ENCODE measurements at places on chromosomes 7 and 10.

- no peak overlapping the region for H3K4me3 ChIP-seq
- H3K27ac ChIP-seq = no peak overlapping the region
- DNase-seq = no peak
- H3K27me3 ChIP-seq = no peaks in the 10 kb centered on the region
These were observed 601.1 kb downstream of the SORCS1 start for GRCh38 chr10:106563384-106563783.

DNA sequence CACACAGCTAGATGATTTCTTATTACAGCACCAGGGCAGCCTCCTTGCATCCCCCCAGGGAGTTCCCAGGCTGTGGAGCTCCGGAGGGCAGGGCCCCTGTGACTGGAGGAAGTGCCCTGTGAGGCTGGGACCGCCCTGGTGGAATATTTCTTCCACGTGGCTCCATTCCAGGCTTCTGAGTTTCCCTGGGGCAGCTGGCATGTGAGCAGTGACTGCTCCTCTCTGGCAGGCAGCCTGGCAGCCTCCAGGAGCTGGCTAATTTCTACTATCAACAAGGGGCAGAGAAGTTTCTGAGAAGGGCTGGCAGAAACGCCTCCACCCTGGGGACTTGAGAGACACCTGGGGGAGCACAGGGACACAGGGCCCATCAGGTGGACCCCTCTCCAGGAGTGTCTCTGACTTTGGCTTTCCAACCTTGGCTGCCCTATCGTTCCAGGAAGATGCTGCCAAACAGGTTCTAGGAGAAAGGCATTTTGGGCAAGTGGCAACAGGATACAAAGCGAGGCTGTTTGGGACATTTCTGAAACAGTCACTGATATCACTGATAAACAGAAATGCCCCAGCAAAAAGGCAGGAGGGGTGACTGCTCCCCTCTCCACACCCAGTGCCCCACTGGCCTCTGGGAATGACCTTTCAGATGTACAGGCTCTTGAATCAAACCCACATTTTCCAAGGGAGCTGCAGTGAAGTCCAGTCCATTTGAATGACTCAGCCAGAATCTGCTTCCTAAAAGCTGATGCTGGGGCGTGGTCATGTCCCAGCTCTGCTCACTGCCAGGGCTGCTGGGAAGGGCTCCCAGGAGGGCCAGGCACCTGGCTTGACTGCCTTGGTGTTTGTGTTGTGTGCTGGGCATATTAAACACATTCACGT, 16.1 kb downstream of the MYOF start:
- no peak overlapping the region for H3K4me3 ChIP-seq

- no peak for DNase-seq
- no peaks in the 10 kb centered on the region for H3K27me3 ChIP-seq
- no peak overlapping the region for H3K27ac ChIP-seq
- H3K36me3 ChIP-seq = peaks cover 4% of the 10 kb centered on the region
These were observed 54.6 kb downstream of the CSGALNACT2 start for GRCh38 chr10:43192884-43193283.

GRCh38 chr7:92402920-92403759, 44.1 kb upstream of the GATAD1 start:
- no peak for DNase-seq
- H3K36me3 ChIP-seq = peaks cover 23% of the 10 kb centered on the region
- no peak overlapping the region for H3K27ac ChIP-seq
- no peaks in the 10 kb centered on the region for H3K27me3 ChIP-seq

Data from CD4-positive, alpha-beta T cell (primary cell).